ENCODE measurements at places on chromosomes 2 and 18.

DNA sequence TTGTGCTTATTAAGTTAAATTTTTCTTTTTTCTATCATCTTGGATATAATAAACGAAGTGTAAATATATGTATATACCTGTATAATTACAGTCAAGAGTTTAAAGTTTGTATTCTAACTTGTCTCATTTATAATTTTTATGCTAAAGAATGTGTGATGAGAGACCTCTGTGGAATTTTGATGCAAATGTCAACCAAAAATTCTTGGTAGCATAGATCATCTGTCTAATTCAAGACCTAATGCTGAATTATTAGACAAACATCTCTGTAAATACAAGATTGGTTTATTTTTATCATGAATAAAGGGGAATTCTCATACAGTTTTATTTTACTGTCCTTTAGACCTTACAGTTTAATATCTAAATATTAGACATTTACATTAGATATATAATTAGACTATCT, 149.2 kb upstream of the VWC2L start:
- DNase-seq, result no peak

GRCh38 chr2:238657132-238658053, 190.5 kb upstream of the TWIST2 start:
- no peak for DNase-seq

DNA sequence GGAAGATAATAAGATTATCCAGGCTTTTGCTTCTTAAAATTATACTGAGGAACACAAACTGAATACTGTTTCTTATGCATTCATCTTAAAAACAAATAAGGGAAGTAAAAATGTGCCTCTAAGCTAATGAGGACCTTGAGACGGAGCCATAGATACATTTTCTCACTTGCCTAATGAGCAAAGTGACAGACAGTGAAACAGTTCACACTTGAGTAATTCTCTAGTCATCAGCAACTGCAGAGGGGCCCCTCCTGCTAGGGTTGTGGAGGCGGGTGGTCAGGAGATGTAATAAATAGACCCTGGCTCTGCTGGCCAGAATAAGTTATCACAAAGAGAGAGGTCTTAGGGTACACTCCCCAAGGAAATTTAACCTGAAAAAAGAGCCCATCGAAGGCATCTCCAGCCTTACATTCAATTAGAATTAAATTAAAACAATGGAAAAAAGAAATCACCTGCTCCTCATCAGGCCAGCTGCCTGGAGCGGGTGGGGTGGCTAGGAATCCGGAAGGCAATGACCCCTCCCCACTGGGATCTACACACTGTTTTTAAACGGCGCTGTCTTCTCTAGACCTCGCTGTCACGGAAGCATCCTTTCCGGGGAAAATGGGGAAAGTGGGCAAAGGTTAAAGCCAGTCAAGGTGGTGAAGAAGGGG, 32.6 kb upstream of the INSIG2 start:
- DNase-seq, result no peak

GRCh38 chr2:188333751-188334524, 42.3 kb downstream of the GULP1 start:
- DNase-seq, result no peak

GRCh38 chr2:109721135-109721534, 73.0 kb upstream of the RGPD5 start:
- DNase-seq, result no peak

GRCh38 chr2:159218389-159218788, 68.1 kb downstream of the WDSUB1 start:
- no peak for DNase-seq

- DNase-seq, result no peak
Observed at GRCh38 chr18:73742957-73743356, 404.7 kb downstream of the FBXO15 start.

DNA sequence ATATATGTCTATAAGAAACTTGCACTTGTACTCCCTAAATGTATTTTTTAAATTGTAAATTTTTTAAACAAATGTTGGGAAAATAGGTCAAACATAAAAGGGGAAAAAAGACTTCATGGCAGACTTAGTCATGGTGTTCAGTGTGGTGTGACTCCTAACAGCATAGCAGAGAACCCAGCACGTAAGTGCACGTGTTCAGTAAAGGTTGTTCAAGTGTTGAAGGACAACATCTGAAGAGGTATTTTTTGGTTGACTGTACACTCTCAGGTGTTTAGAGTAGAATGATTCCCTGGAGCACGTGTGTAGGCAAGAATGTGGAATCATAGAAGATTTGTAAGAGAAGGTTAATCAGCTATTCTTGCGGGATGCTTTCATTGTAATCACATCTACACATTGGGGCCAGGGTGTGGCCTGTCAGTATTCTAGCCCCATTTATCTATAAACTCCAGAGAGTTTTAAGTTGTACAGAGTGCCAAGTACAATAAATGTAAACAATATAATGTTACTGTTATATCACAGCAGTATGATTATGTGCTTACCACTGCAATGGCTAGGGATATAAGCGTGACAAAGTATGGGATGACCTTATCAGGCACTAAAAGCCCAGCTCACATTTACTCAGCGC, 106.8 kb downstream of the CRIM1 start:
- DNase-seq, result no peak

DNA sequence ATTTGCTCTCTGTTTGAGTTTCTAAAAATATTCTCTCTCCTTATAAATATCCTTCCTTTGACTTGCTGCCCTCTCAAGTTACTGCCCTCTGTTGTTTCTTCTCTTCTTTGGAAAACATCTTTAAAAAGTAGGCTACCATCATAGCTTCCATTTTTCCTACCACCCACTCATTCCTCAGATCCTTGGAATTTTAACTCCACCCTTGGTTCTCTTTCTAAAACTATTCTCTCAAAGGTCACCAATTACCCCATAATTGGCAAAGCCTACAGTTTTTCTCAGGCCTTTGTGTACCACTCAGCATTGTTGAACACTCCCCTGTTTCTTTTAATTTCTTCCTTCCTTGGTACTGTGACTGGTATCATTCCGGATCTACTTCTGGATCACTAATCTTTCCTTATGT, 43.0 kb upstream of the ITGAV start:
- DNase-seq, result no peak

GRCh38 chr18:6821356-6821755, 91.8 kb downstream of the ARHGAP28 start:
- no peak for DNase-seq

DNA sequence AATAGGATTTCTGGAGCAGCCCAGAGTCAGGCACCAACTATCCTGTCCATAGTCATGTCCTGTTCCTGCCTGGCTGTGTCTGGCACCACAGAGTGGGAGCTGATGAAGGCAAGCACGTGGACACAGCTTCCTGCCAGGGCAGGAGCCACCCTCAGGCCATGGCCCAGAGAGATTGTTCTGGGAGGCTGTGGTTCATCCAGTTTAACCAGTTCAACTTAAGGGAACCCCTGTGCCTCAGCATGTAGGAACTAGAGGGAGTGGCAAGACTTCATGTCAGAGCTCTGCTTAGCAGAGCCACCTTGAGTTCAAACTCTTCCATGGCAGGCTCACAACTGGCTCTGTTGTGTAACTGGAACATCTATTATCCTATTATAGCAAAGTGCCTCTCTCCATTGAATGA, 73.2 kb upstream of the NCKAP5 start:
- DNase-seq, result no peak

DNA sequence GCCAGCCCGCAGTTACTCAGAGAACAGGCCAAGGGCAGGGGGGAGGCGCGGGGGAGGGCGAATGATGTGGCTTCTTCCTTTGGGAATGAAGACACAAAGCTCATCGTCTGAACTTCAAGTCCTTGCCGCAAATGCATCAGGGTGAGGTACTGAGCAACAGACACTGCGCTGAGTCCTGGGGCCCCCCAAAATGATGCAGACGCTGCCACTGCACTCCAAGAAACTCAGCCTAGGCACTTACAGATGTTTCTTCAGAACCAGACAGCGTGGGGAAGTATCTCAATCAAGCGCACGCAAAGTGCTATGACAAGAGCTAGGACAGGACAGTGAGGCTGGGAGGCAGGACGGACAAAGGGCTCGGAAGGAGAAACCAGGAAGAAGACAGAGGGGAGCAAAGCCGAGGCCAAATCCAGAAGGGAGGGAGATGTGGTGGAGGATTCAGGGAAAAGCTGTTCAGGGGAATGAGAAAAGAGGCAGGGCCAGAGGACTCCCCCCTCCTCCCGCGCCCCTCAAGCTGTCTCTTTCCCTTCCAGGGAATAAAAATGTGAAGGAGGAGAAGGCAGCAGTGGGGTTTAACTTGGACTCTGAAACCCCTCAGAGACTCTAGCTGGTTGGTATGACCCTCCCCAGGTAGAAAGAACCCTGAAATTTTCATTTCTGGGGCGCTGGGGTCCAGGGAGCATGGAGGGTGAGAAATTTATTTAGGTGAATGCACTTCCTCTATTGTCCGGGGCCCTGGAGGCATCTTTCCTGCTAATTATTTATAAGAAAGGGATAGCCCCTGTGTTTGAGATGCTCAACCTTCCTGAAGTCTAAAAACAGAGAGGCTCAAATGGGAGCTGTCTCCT, 34.9 kb downstream of the CIB4 start:
- DNase-seq, result no peak

DNA sequence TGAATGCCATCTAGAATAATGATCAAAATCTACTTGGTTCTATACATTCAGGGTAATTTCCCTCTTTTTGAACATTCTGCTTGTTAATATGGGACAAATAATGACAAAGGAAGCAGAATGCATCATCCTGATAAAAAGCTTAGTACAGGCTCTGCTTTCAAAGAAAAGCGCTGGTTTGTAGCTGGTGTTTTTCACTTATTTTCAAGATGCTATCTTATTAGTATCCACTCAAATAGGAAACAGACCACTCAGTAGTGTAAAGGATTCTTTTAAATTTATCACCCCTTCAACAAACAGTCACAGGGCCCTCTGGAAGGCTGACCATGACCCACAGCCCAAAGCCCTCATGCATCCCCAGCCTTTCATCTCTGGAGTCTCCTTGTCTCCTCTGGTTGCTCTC, 18.0 kb upstream of the AFF3 start:
- no peak for DNase-seq

DNA sequence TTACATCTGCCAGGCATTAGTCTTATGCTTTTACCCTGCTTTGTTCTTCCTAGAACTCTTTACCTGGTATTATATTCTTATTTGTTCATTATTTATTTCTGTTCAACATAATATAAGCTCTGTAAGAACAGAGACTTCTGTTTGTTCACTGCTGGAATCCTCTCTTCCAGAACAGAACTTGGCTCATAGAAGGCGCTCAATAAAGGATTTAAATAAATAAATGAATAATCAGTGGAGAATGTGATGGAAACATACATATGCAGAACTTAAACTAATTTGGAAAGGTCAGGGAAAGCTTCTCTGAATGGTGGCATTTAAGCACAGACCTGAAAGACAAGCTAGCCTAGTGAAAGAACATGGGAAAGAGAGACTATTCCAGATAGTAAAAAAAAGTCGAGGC, 24.3 kb downstream of the NCKAP1 start:
- DNase-seq, result no peak

DNA sequence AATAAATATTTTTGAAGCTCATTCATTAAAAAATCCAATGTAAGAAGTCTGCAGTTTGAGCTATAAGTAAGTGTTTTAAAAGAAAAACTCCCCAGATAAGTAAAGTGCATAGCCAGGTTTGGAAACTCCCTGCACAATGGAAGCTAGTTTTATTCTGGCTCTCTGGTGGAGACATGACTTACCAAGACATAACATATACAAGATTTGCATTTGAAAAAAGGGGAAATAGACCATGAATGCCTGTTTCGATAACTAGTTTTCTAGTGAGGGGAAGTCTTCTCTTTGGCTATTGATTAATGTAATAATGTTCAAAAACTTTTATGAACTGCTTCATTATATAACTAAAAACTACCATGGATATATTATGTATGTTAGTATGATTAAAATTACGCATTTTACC, 435.2 kb downstream of the ARHGAP15 start:
- DNase-seq, result no peak

DNA sequence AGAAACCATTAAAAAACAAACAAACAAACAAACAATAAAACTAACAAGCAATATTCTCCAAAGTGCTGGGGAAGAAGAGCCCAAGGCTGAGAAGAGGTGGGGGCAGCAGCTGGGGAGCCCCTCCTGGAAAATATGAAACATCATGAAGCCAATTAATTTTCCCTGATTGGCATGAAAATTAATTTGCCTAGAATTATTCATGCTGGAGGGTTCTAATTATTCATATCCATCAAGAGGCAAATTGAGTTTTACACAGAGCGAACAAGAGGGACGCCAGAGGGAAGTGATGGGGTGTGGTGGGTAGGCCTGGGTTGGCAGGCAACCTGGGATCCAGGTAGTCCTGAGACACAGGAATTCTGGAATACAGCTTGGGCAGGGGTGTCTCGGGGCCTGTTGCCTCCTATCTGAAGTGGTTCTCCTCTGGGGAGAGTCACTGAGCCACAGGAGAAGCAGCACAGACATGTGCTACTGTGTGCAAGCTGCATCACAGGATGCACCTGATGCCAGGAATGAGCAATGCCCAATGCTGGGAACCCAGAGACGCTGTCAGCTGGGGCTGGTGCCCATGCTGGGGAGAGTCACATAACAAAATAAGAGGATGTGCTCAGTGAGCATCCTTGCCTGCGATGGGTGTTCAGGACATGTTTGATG, 100.5 kb downstream of the TEX51 start:
- DNase-seq, result no peak

GRCh38 chr2:34892766-34893165, 1293.7 kb upstream of the FAM98A start:
- no peak for DNase-seq

- no peak for DNase-seq
Observed at GRCh38 chr2:96662360-96662759, 19.8 kb downstream of the FER1L5 start.

- no peak for DNase-seq
Observed at GRCh38 chr2:123953846-123954245, 71.2 kb upstream of the CNTNAP5 start.

DNA sequence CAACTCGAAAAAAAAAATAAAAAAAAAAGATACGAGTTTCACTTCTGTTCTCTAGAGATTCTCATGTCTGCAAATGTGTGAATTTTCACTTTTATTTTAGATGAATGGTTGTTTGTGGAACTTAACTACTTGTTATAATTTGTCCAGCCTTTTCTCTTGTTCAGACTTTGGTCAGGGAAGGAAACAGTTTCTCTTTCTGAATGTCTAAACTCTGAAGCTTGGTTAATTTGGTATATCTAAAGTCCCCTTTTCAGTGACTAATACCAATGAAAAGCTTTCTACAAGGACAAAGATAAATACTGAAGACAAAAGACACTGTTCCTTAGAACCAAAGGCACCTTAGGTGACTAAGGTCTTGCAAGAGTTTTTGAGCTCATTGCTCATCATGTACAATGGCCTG, 144.4 kb upstream of the PIEZO2 start:
- no peak for DNase-seq

GRCh38 chr18:3367491-3368091, 82.4 kb upstream of the TGIF1 start:
- DNase-seq, result no peak

GRCh38 chr2:191171286-191171685, 20.5 kb upstream of the STAT4 start:
- no peak for DNase-seq

GRCh38 chr2:134739879-134740301, 21.1 kb upstream of the TMEM163 start:
- no peak for DNase-seq

GRCh38 chr18:79905993-79906392, 45.5 kb downstream of the SLC66A2 start:
- no peak for DNase-seq

GRCh38 chr2:207399301-207399700, 130.5 kb upstream of the CREB1 start:
- no peak for DNase-seq

- no peak for DNase-seq
Observed at GRCh38 chr18:58562999-58563667, 65.8 kb downstream of the ALPK2 start.

Measured in effector CD8-positive, alpha-beta T cell (primary cell).